ENCODE measurements at places on chromosomes 13 and 19. TPM values are rescaled to one million over a fixed set of nuclear protein-coding genes. Genes with fewer than 3 reads are reported as not detected.

Gene COX7A1
- total RNA-seq, result 17.0 TPM

Gene PCDH17
- total RNA-seq, result 1.4 TPM

Gene ZNF254
- total RNA-seq, result 14.0 TPM

Gene PAK4
- 9.0 TPM for total RNA-seq

Gene SACS
- total RNA-seq, result 66.2 TPM

Gene KLK14
- total RNA-seq, result not detected

Gene CEACAM21
- not detected for total RNA-seq

Gene NLRP4
- not detected for total RNA-seq

Gene C19orf33
- 1.7 TPM for total RNA-seq

Gene PSG5
- 13.6 TPM for total RNA-seq

Gene HSH2D
- not detected for total RNA-seq

Gene TNFSF13B
- total RNA-seq, result 5.6 TPM

Gene CHST8
- not detected for total RNA-seq

Gene CEACAM7
- not detected for total RNA-seq

Gene ZNF8
- total RNA-seq, result 5.1 TPM

Gene SRRM5
- total RNA-seq, result not detected

Gene OR7C1
- total RNA-seq, result not detected

Gene SLITRK6
- total RNA-seq, result 0.18 TPM

Gene SHANK1
- total RNA-seq, result 4.2 TPM

Gene CYP2A7
- total RNA-seq, result not detected

Gene GGACT
- 9.1 TPM for total RNA-seq

Gene DAND5
- total RNA-seq, result not detected

Gene IZUMO4
- total RNA-seq, result 1.4 TPM

Gene DHDH
- total RNA-seq, result not detected

Gene HSPH1
- 69.9 TPM for total RNA-seq

Gene LRP3
- 15.0 TPM for total RNA-seq

Gene FGF21
- not detected for total RNA-seq

Gene IRGC
- total RNA-seq, result not detected

Gene LILRB5
- total RNA-seq, result not detected

Gene LRRC25
- total RNA-seq, result not detected

Gene NCR1
- not detected for total RNA-seq

Gene RASAL3
- total RNA-seq, result not detected

Gene EPSTI1
- 15.7 TPM for total RNA-seq

Gene PTPRH
- 6.5 TPM for total RNA-seq

Gene KLK10
- total RNA-seq, result not detected

Gene FPR2
- total RNA-seq, result not detected

Gene TMEM255B
- total RNA-seq, result not detected

Gene CYP4F3
- not detected for total RNA-seq
